CD4-positive, alpha-beta T cell (primary cell): ENCODE measurements at places on chromosomes 7 and 10.

- no peaks in the 10 kb centered on the region for H3K4me1 ChIP-seq
- no peaks in the 10 kb centered on the region for H3K27me3 ChIP-seq
- H3K4me3 ChIP-seq: no peak overlapping the region
- H3K27ac ChIP-seq: no peak overlapping the region
- no peak for DNase-seq
- no peaks in the 10 kb centered on the region for H3K36me3 ChIP-seq
Measured at GRCh38 chr10:129442866-129443265, 24.2 kb upstream of the MGMT start.

- H3K27ac ChIP-seq: no peak overlapping the region
- no peaks in the 10 kb centered on the region for H3K27me3 ChIP-seq
- peaks cover 13% of the 10 kb centered on the region for H3K4me1 ChIP-seq
- H3K4me3 ChIP-seq: no peak overlapping the region
- no peaks in the 10 kb centered on the region for H3K36me3 ChIP-seq
Measured at GRCh38 chr7:150923196-150923595, 54.9 kb downstream of the KCNH2 start.

GRCh38 chr7:96686305-96686704, 23.3 kb downstream of the SEM1 start:
- H3K36me3 ChIP-seq: peaks cover 14% of the 10 kb centered on the region
- H3K27me3 ChIP-seq: no peaks in the 10 kb centered on the region
- H3K4me3 ChIP-seq: no peak overlapping the region
- H3K4me1 ChIP-seq: no peaks in the 10 kb centered on the region

DNA sequence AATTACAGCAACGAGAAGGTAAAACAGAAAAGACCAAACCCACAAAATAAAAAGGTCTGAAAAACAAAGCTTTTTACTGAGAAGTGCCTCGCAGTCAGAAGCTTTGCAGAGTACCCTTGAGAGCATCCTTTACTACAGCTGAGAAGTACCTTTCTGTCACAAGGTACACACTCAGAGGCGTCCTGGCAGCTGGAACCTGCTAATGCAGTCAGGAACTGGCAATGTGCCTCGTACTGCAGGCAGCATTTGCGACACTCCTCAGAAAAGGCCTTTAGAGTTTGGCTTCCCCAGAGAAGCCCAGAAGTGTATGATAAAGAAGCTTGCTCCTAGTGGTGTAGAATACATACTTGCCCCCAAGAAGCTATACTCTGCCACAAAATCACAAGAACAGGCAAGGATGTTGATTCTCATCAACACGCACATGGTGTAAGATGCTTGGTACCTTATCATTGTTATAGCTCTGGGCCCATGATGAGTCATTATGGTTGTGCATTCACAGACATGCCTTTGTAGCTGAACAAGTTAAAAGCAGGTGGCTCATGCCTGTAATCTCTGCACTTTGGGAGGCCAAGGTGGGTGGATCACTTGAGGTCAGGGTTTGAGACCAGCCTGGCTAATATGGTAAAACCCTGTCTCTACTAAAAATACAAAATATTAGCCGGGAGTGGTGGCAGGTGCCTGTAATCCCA, 2.0 kb upstream of the GTPBP4 start:
- H3K27me3 ChIP-seq: no peaks in the 10 kb centered on the region
- peaks cover 2% of the 10 kb centered on the region for H3K36me3 ChIP-seq
- no peak overlapping the region for H3K27ac ChIP-seq
- DNase-seq: no peak
- H3K4me3 ChIP-seq: no peak overlapping the region
- H3K4me1 ChIP-seq: peaks cover 23% of the 10 kb centered on the region

DNA sequence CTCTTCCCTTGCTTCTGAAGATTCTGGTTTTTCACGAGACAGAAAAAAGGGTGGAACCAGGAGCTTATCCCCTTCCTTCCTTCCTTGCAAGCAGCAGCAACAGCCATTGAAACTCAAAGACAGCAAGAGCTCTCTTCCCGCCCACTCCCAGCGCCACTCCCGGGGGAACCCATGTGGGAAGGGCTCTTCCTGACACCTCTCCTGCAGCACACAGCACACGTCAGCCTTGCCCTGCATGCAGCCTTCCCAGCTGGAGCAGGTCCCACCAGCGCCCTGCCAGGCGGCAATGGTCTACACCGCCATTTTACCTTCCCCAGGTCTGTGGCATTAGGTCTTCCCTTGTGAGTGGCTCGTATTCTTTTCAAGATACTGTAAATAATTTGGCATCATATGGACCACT, 161.8 kb downstream of the MGMT start:
- H3K4me1 ChIP-seq: no peaks in the 10 kb centered on the region
- no peaks in the 10 kb centered on the region for H3K36me3 ChIP-seq
- DNase-seq: no peak

GRCh38 chr7:151223728-151224127, 3.3 kb downstream of the ABCF2 start:
- H3K4me3 ChIP-seq: no peak overlapping the region
- H3K27me3 ChIP-seq: no peaks in the 10 kb centered on the region
- no peak for DNase-seq
- peaks cover 31% of the 10 kb centered on the region for H3K4me1 ChIP-seq

- H3K4me1 ChIP-seq: no peaks in the 10 kb centered on the region
- no peak overlapping the region for H3K4me3 ChIP-seq
- H3K27me3 ChIP-seq: no peaks in the 10 kb centered on the region
- no peak for DNase-seq
Measured at GRCh38 chr7:75028299-75028698, 45.3 kb downstream of the RCC1L start.

DNA sequence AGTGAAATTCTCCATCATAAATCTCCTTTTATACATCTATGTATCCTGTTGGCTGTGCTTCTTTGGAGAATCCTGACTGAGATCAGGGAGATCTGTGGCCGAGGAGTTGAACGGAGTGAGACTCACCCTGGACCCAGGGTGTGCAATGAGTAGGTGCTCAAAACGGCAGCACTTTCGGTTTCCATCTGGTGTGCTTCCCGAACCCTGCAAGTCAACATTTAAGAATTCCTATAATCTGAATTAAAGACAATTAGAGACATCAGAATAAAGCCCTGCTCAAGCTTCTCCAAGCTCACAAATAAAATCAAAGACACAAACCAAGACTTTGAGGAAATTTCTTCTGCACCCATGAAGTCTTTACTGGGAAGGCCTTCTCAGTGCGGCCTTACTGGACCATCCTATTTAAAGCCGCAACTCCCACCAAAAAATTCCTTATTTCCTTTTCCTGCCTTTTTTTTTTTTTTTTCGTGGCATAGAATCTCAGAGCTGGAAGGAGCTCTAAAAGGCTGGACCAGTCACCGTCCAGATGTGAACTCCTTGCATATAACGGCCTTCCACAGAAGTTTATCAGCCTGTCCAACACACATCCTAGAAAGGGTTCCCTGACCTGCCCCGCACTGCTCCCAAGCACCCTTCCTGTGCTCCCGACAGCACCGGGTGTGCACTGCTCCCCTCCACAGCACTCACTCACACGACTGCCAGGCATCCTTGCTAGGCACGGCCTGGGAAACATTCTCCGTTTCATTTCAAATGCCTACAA, 29.7 kb downstream of the GNA12 start:
- H3K36me3 ChIP-seq: peaks cover under 1% of the 10 kb centered on the region
- no peak overlapping the region for H3K27ac ChIP-seq
- H3K4me3 ChIP-seq: no peak overlapping the region
- no peaks in the 10 kb centered on the region for H3K4me1 ChIP-seq
- DNase-seq: no peak
- no peaks in the 10 kb centered on the region for H3K27me3 ChIP-seq

DNA sequence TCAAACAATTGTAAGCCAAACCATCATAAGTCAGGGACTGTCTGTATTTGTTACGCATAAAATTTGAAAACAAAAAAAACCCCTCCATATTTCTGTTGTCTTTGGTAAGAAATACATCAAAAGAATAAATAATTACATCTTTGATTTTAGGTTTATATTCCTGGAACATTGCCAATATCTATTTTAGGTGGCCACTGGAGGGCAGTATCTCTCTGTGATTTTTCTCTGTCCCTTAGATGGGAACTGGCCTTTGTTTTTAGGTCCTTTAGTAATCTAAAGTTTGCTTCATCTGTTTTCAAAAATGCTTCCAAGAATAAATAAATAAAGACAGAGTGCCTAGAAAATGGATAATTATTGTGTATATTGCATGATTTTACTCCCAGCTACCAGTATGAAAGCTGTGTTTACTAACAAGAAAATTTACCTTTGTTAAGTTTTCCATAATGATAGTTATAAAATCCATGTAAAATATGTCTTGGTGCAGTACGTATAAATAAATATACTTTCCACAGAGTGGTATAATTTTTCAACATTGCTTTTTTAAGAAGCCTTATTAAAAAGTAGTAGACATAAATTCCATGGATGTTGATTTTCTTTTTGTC, 64.2 kb downstream of the PHYHIPL start:
- H3K27ac ChIP-seq: no peak overlapping the region
- no peaks in the 10 kb centered on the region for H3K36me3 ChIP-seq
- no peak overlapping the region for H3K4me3 ChIP-seq
- no peak for DNase-seq

DNA sequence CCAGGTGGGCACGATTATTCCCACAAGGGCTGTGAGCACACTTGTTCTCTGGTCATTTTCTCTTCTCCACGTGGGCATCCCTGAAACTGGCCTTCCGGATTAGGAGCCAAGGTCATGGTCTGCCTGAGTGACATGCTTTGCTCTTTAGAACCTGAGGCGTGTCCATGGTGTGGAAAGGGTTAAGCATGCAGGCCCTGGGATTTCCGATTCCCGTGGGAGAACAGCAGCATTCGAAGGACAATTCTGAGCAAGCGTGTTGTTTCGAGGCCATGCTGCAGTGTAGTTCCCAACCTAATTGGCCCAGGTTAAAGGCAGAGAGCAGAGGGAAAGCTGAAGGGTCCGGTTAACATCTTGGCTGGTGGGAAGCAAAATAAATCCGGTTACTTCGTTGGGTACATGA, 245.9 kb downstream of the SKAP2 start:
- H3K27me3 ChIP-seq: no peaks in the 10 kb centered on the region
- no peak for DNase-seq
- H3K4me1 ChIP-seq: no peaks in the 10 kb centered on the region
- H3K27ac ChIP-seq: no peak overlapping the region

GRCh38 chr10:122310311-122311050, 39.4 kb downstream of the BTBD16 start:
- H3K4me3 ChIP-seq: no peak overlapping the region
- no peaks in the 10 kb centered on the region for H3K36me3 ChIP-seq
- DNase-seq: no peak
- peaks cover 4% of the 10 kb centered on the region for H3K27me3 ChIP-seq
- no peaks in the 10 kb centered on the region for H3K4me1 ChIP-seq

GRCh38 chr7:66043681-66044497, 31.7 kb upstream of the ASL start:
- H3K4me3 ChIP-seq: peak overlapping the region; percentile 53
- peak; percentile 37 for DNase-seq
- no peaks in the 10 kb centered on the region for H3K27me3 ChIP-seq
- H3K4me1 ChIP-seq: peaks cover 8% of the 10 kb centered on the region
- H3K36me3 ChIP-seq: no peaks in the 10 kb centered on the region

GRCh38 chr10:36183726-36184125, 541.6 kb upstream of the FZD8 start:
- no peaks in the 10 kb centered on the region for H3K4me1 ChIP-seq

DNA sequence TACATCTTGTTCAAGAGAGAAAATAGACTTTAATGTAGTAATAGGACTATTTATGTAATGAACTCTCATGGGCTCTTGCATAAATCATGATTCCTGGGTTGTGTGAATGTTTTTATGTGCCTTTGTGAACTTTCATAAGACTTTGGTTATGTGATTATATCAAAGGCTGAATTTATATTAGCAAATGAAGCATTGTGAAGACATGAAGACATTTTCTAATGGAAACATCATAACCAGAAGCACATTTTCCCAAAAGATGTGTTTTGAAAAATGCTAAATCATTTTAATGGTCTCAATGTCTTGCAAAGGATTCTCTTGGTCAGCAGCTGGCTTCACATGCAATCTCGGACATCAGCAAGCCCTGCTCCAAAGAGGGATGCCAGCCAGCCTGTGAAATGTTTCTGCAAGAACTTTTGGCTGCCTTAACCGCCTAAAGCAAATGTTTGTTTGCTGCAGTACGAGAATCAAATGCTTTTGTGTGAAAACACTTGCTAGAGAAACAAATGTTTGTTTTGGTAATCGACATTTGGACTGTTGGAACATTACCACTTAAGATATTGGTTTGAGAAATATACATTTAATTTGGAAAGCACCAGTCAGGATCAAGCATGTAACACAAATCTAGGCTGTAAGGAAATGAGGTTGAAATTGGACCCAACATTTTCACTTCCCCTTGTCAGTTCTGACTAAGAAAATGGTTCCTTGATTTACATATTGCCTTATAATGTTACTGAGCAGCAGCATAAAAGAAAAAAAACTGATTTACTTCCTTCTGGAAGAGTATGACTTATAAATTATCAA, 102.1 kb downstream of the RTKN2 start:
- H3K36me3 ChIP-seq: no peaks in the 10 kb centered on the region
- DNase-seq: no peak
- no peaks in the 10 kb centered on the region for H3K4me1 ChIP-seq
- no peak overlapping the region for H3K4me3 ChIP-seq
- no peak overlapping the region for H3K27ac ChIP-seq
- H3K27me3 ChIP-seq: no peaks in the 10 kb centered on the region

GRCh38 chr10:69201045-69201444, 19.1 kb upstream of the HKDC1 start:
- no peak overlapping the region for H3K4me3 ChIP-seq
- peaks cover 62% of the 10 kb centered on the region for H3K36me3 ChIP-seq
- no peak for DNase-seq
- H3K27me3 ChIP-seq: no peaks in the 10 kb centered on the region
- peaks cover 20% of the 10 kb centered on the region for H3K4me1 ChIP-seq
